Stimulated activated CD8-positive, alpha-beta memory T cell treated with anti-CD3 and anti-CD28 coated beads, Interleukin-12 subunit alpha, Interleukin-12 subunit beta, amount 100 ng/mL, for 1 hour (primary cell): ENCODE measurements at places on chromosomes 16 and 17.

- no peak for DNase-seq
Observed at GRCh38 chr16:86151239-86151851, 252.4 kb downstream of the IRF8 start.

DNA sequence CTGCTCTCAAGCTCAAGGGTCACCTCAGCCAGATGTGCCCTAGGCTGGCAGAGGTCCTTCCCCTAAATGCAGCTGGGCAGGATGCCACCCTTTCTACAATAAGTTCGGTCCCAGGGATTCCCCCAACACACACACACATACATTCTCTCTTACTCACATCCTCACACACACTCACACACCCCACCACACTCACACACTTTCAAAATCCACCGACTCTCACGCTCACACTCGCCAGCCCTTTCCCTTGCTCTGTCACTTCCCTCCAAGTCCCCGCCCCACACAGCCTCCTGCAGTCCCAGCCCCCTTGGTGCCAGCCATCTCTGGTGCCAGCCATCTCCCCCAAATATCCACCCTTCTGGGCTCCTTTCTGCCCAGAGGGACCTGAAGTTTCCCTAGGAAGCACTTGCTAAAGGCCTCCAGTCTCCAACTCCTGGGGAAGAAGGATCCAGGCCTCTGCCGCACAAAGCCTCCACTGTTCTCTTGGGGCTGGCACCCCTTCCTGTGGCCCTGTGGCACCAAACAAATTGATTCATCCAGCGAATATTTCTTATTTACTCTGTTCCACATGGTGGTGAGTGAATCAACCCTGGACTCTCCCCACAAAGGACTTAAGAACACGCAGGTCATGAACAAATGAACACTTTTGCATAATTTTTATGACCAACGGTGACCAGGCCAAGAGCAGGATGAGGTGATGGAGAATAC is 3.8 kb upstream of the USP36 start:
- no peak for DNase-seq

GRCh38 chr17:40500190-40500589 is 1.2 kb downstream of the TNS4 start:
- DNase-seq, result no peak

- no peak for DNase-seq
Observed at GRCh38 chr16:64295466-64295865, 826.4 kb downstream of the CDH11 start.

DNA sequence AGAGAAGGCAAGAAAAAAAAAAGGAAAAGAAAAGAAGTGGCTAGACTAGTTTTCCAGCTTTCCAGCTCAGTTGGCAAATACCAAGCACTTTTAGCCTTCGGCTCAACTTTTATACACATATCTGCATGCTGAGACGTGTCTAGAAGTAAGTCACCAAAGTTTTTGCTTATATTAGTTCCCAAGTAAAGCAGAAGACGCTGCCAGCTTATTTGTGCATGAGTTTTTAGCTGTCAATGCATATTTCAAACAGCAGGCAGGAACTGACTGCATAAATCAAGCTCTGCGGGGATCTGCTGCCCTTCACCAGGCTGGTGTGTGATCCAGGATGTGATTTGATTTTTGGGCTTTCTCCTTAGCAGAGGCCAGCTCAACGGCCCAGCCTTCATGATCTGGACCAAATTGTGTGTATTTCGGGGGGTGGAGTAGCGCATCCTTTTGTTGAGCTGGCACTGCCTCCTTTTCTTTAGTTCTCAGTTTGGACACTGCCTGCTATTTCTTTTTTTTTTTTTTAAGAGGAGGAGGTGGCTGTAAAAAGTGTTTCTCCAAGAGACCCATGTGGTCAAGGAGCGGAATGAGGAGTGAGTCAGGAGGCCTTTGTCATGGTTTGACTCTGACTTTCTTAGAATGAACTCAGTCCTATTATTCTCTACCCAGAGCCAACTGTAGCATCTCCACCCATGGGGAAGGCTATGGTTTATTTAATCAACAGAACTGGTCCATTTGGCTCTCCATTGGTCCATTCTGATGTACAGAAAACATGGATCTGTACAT is 162.6 kb upstream of the XYLT1 start:
- no peak for DNase-seq

DNA sequence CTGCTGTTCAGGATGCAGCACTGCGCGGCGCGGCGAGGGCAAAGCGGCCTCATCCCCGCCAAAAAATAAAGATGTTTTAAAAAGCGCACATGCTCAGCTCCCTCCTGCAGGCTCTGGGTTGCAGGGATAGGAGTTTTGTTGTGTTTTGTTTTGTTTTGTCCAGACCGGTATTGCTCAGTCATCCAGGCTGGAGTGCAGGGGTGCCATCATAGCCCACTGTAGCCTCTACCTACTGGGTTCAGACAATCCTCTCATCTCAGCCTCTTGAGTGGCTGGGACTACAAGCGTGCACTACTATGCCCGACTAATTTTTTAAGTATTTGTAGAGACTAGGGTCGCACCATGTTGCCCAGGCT is 636 bp downstream of the WWOX start:
- DNase-seq, result no peak

- DNase-seq, result no peak
Observed at GRCh38 chr16:10949424-10949970, 5.1 kb downstream of the CLEC16A start.

- DNase-seq, result no peak
Observed at GRCh38 chr16:1182316-1182671, 29.4 kb downstream of the CACNA1H start.

DNA sequence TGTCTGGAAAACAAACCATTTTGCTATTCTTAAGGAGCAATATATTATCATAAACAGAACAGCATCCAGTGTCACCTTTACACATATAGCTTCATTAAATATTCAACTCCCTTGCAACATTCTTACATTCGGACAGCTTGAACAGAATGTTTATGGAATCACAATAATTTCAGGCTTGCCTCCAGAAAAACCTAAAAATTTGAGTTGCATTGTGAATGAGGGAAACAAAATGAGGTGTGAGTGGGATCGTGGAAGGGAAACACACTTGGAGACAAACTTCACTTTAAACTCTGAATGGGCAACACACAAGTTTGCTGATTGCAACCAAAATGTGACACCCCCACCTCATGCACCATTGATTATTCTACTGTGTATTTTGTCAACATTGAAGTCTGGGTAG is 51.4 kb downstream of the TBC1D26 start:
- no peak for DNase-seq

DNA sequence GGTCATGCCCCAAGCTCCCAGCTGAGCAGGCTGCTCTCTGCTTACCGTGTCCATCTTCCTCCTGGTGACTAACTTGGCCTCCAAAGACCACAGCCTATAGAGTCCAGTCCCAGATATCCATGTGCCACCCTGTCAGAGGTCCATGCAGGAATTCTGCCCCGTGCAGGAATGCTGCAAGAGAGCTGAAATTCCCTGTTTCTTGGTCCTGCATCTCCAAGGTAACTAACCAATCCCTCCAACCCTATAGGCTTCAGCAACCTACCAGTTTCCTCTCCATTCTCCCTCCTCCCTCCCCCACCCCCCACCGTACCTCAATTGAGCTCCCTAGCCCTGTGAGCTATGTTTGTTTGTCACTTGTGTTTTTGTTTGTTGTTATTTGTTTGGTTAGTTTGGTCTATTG is 9.6 kb upstream of the MKS1 start:
- no peak for DNase-seq

DNA sequence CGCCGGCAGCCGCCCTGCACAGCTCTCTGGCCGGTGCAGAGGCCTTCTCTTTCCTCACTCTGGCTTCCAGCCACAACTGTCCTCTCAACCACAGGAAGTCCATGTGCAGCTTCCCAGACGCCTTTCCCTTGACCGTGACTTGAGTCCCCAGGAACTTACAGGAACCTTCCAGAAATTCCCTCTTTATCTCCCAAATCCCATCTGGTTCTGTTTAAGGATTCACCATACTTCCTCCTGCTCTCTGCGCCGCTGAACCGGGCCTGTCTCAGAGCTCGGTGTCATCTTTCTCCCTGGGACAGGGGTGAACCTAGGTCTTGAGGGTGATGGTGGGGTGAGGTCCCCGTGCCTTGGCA is 65.2 kb upstream of the ZNF469 start:
- no peak for DNase-seq

DNA sequence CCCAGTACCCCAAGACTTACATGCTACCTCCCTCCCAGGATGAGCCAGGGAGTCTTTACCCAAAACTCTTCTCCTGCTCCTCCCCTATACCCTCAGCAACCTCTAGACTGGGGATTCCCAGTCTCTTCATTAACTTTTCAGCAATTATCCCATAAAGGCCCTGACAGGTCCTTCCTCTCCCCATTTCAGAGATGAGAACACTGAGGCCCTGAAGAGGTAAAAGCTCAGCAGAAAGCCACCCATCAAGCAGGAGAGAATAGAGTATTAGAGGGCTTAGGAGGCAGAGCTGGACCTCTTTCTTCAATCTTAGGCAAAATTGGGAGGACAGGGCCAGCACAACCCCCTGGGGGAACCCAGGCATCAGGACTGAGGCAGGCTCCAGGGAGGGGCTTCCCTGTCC is 5.9 kb upstream of the SP6 start:
- DNase-seq, result no peak

DNA sequence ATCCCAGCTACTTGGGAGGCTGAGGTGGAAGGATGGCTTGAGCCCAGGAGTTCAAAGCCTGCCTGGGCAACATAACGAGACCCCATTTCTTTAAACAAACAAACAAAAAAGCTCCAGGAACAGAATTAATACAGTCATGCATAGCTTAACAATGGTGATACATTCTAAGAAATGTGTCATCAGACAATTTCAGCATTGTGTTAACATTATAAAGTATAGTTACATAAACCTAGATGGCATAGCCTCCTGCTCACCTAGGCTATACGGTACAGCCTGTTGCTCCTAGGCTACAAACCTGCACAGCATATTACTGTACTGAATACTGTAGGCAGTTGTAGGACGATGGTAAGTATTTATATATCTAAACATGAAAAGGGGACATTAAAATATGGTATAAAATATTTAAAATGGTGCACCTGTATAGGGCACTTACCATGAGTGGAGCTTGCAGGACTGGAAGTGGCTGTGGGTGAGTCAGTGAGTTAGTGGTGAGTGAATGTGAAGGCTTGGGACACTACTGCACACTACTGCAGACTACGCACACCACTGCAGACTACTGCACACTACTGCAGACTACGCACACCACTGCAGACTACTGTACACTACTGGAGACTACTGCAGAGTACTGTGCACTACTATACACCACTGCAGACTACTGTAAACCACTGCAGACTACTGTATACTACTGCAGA is 74.6 kb downstream of the TMC6 start:
- no peak for DNase-seq

GRCh38 chr17:55688057-55688456 is 34.6 kb downstream of the TMEM100 start:
- no peak for DNase-seq
